ENCODE measurements at places on chromosomes 11 and 22.
A peak's percentile ranks its signal among the peaks of the same experiment; 100 is the strongest.

GRCh38 chr11:6850526-6850925, 5.0 kb downstream of the OR10A5 start:
- no peak for DNase-seq

- no peak for DNase-seq
Observed at GRCh38 chr22:20867179-20868024, 8.6 kb downstream of the SNAP29 start.

DNA sequence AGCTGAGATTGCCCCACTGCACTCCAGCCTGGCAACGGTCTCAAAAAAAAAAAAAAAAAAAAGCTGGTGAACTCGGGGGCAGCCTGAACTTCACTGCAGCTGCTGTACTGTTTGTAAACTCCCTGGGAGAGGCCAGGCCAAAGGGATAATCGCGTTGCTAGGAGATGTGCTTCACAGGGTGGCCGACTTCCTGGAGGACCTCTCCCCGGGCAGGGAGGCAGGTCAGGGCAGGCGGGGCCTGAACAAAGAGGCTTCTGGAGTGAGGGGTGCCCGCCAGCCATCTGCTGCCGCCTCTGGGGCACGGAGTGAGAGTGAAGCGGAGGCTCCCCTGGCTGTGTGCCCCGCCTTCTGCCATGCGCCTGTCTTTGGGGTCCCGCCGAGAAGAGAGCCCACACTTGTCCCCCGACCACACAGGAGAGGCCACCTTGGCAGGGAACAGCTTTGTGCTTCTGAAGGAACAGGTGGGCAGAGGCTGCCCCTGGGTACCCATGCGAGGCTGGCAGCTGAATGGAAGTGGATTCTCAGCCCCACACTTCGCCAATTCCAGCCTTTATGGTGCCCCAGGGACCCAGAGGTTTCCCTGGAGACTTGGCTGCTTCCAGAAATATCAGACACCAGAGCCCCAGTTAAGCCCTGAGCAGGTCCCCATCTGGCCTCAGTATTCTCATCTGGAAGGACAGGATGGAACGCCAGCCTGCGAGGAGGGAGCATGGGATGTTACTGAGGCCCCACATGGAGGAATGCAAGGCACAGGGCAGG, 29.6 kb downstream of the TMEM184B start:
- peak; percentile 35 for DNase-seq

- no peak for DNase-seq
Observed at GRCh38 chr11:70942593-70942992, 309.8 kb downstream of the SHANK2 start.

- no peak for DNase-seq
Observed at GRCh38 chr11:113496026-113496651, 20.9 kb upstream of the DRD2 start.

DNA sequence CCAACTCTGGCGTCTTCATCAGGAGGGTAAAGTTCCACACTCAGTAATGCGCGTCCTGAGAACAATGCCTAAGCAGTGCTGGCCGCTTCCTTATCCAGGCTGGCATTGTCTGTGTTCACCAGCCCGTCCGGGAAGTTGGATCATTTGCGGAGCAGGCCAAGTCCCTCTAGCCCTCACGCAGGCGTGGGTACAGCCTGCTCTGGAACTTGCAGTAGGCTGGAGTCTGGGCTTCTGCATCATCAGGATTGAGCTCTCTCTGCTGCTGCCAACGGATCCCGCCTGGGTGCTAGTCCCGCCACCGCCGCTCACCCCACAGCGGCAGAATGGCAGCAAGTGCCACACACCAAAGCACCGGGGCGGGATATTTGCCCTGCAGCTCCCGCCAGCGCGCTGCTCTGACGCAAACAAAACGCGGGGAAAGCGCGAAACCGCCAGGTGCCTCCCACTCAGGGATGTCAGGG, 29.0 kb downstream of the GLYATL1 start:
- no peak for DNase-seq

GRCh38 chr22:32665676-32666075, 135.8 kb upstream of the TIMP3 start:
- DNase-seq, result no peak

Data from nucleus accumbens (tissue), 56 donors.